Epithelial cell of proximal tubule (primary cell): ENCODE measurements at places on chromosomes 16 and 17. TPM values are rescaled to one million over a fixed set of nuclear protein-coding genes. Genes with fewer than 3 reads are reported as not detected.

DNA sequence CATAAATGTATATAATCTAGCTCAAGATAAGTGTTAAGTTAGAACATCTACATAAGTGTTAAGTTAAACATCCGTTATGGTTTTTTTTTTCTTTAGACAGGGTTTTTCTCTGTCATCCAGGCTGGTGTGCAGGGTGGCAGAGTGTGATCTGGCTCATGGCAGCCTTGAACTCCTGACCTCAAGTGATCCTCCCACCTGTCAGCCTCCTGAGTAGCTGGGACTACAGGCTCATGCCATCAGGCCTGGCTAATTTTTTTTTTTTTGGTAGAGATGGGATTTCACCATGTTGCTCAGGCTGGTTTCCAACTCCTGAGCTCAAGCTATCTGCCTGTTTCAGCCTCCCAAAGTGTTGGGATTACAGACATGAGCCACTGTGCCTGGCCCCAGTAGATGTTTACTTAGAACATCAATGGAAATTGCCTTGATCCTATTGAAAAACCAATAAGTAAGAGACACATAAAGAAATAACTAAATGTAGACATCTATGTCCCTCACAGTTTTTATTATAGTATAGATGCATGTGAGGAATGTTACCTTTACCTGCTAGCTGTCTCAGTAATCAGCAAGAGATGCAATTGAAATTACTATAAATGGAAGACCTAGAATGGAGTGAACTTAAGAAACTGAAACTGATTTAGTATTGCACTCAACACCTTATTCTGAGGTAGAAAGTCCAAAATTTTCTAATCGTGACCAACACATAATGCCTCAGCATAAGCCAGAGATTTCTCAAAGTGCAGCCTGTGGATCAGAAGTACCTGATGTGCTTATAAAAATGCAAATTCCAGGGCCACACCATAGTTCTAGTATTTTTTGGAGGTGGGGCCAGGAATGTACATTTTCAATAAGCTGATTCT, 5.5 kb upstream of the FAM20A start:
- no peak for DNase-seq

DNA sequence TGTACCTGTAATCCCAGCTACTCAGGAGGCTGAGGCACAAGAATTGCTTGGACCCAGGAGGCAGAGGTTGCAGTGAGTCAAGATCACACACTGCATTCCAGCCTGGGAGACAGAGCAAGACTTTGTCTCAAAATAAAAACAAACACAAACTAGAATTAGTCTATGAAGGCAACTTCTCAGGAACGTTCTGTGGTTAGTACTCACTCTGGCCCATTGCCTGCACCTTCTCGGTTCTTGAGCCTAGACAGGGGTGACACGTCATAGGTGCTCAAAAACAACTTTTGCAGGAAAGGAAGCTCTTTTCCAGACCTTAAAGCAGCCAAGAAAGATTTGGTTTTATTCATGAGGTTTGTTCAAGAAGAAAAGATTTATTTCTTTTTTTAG, 22.3 kb upstream of the CNOT1 start:
- DNase-seq: no peak

DNA sequence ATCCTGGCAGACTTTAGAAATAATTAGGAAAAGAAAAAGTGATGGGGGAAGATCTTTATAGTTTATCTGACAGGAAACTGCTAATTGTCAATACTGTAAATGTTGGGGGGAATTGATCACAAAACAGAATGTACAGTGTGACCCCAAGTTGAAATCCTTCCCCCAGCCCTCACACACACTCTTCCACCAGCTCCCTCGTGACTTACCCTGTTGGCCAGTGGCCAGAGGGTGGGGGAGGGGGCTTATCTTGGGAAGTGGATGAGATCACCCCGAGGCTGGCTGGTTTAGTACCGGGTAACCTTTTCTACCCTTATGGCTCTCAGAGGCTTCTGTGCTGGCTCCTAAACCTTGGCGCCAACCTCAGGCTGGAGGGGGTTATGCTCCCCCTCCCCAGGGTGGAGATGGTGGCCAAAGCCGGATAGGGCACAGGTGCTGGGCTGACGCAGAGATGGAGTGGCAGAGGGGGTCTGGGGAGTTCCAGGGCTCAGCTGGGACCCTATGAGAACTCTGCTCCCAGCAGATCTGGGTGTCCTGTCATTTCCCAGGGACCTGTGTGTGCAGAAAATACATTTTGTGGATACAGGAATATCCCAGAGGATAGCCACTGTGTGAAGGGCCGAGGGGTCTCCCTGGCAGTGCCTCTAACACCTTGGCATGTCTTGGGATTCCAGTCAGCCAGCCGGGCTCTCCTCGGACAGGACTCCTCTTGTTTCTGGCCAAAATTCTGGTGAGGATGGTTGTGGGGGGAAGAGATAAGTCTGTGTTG, 18.6 kb downstream of the CDH16 start:
- peak; percentile 56 for DNase-seq

GRCh38 chr17:31609996-31610910, 218.8 kb downstream of the RAB11FIP4 start:
- no peak for DNase-seq

The RCVRN gene
- total RNA-seq: not detected in 2 replicates

- no peak for DNase-seq
Measured at GRCh38 chr17:31320791-31321190, 631 bp downstream of the EVI2A start.

The CPHXL2 gene
- not detected in 2 replicates for total RNA-seq

- no peak for DNase-seq
Measured at GRCh38 chr17:49298371-49298976, 63.6 kb downstream of the ZNF652 start.

DNA sequence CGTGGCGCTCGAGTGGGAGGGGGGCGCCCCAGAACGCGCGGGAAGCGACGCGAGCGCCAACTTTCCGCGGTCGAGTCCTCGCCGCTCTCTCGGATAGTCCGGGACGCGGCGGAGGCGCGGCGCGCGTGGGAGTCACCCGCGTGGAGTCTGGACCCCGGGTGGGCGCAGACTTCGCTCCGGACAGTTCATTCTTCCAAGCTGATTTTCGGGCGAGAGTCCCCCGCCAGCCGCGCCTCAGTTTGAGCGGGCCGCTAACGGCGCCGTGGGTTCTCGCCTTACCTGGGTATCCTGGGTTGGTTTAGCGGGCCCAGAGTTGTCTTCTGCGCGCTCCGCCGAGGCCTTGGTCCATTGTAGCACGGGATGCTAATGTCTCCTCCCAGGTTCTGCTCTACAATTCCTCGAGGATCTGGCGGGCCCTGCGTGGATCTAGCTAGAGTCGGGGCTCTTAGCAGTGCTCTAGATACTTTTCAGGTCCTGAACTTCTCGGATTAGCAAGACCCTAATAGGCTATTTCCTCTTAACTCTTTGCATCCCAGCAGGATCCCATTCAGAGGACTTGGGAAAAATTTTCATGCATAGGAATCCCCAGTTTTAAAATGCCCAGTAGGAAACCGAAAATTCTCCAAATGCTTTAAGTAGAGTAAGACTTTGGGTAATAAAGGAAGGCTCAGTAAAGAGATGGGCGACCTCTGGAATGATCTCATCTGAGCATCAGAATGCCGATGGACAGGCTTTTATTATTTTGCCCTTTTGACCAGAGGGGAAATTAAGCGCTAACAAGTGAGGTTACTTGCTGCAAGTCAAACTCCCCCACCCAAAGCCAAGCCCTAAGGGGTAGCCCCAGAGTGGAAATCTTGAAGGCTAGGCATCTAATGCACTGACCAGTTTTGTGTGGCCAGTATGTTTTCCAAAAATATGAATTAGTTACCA, 537 bp upstream of the GJC1 start:
- DNase-seq: no peak

DNA sequence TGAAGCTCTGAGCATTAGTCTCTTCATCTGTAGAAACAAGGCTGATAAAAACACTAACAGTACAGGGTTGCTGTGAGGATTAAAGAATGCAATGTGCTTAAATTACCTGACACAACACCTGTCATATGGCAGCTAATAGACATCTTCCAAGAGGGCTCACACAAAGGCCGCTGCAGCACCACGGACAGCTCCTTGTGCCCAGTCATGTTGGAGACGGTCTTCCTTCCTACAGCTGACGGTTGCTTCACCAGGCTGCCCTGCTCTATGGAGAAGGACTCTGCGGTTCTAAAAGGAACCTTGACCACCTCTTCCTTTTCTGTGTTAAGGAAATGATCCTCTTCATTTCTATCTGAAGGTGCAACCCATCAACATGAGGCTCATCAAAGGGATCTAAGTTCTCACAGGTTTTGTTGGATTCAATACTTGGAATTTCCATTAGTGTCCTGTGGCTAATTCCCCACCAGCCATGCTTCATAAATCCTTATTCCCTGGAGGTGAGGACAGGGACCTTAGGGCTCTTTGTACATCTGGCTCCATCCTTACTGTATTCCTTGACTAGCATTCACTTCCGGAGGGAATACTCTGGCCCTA, 138.9 kb upstream of the CES5A start:
- DNase-seq: no peak
